ENCODE measurements at places on chromosomes 11 and 22.

DNA sequence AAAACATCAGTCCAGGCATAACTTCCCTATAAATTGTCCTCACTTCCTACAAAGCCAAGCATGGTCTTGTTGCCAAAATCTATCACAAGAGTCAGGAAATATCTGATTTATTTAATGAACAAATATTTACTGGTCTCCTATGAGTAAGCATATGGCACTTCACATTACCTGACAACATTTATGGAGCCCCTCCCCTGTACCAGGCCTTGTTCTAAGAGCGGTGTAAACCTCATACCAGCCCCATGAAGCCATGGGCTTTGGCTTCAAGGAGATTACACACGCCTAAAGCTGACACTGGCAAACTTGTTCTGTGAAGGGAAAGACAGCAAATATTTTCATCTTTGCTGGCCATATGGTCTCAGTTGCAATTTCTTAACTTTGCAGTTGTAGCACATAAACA is 43.0 kb upstream of the EIF3D start:
- DNase-seq, result no peak

GRCh38 chr22:10961043-10961860 is 4566.7 kb upstream of the OR11H1 start:
- DNase-seq, result no peak

- DNase-seq, result peak; percentile 83
These were observed 8.4 kb upstream of the SLC2A11 start for GRCh38 chr22:23849009-23850006.

DNA sequence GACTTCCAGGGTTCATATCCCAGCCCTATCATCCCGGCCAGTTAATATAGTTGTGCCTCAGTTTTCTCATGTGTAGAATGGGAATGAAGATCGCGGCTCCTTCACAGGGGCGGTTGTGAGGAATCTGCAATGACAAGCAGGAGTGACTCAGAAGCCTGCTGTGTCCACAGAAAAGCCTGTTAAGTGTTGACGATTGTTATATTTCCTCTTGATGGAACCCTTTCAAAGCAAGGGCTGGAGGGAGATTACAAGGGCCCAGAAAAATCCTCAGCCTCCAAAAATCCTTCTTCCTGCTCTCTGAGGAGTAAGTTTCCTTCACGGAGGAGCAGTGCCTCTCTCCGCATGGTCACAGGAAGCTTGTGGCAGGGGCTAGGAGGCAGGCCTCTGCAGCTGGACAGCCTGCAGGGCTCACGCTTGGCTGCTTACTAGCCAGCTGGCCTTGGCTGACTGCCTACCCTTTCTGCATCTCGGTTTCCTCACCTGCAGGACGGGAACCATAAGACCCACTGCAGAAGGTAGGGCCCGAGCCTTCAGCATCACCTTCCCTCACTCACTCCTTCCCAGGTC is 63.4 kb downstream of the CACNG2 start:
- DNase-seq, result no peak

DNA sequence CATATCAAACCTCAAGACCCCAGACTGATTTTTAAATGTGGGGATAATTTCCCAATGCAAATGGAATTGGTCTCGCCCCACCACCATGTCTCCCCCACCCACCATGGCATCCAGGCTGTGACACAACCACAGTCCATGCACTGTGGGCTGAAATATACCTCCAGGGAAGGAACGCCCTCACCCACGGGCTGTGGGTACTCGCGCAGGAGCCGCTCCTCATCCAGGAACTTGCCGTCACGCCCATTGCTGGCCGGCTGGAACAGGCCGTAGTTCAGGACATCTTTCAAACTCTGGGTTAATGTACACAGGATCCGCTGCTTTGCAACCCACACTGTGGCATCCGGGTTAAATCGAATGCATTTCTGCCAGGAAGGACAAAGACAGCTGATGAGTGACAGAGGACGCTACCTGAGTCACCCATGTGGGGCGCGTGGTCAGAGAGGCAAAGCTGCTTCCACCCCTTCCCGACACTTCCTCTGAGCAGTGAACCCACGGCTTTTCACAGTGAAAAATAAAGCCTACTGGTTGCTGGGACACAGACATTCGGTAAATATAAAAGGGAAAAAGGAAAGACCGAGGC is 133.6 kb downstream of the SHANK2 start:
- no peak for DNase-seq

DNA sequence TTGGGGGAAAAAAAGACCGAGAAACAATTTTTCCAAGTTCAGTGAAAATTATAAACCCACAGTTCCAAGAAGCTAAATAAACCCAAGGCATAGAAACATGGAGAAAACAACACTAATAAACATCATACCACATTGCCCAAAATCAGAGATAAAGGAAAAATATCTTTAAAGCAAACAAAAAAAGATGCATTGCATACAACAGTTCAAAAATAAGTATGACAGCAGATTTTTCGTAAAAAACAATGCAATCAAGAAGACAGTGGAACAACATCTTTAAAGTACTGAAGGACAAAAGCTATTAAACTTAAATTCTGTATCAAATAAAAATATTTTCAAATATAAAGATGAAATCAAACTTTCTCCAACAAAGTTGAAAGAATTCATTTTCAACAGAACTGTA is 921.3 kb downstream of the METTL15 start:
- no peak for DNase-seq

DNA sequence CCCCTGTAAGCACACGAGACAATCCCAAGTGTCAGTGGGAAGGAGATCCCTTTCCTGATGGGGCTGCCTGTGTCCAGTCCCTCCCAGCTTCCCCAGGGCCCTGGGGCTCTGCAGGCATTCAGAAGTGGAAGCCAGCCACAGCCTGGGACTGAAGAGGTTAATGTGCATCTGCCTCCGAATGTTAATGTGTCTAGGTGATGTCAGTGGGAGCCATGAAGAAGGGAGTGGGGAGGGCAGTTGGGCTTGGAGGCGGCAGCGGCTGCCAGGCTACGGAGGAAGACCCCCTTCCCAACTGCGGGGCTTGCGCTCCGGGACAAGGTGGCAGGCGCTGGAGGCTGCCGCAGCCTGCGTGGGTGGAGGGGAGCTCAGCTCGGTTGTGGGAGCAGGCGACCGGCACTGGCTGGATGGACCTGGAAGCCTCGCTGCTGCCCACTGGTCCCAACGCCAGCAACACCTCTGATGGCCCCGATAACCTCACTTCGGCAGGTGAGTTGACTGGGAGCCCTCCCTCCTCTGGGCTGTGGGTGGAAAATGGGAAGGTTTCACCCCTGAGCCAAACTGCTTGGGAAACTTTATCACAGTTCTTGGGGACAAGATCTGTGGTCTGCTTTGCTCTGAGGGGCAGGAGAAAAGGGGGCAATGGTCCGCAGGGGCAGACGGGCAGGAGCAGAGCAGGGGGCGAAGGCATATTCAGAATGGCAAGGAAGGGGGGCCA is at the start of gene MCHR1:
Gene MCHR1, plus strand, starts transcription at position 236 of the 715 bp plus-strand sequence. Its CDS starts 169 bp downstream, at position 405.
- no peak for DNase-seq

- no peak for DNase-seq
These were observed 3.6 kb downstream of the SMIM38 start for GRCh38 chr11:69159150-69159852.

DNA sequence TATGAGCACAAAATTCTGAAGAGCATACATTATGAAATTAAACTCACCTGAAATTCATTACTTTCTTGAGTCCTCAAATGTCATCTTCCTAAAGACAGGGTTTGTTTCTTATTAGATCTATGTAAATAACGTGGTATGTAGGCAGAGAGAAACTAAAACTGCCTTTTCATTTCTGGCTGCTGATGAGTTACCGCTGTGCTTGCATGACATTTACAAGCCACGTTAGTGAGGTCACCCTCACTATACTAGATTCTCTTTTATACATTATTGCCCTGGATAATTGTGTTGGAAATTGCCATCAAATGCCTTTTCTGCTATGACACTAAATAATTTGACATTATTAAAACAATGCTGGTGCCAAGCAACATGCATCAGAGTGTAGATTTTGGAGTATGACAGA is 748.3 kb upstream of the ANO3 start:
- DNase-seq, result no peak

GRCh38 chr11:76561245-76561644 is 109.3 kb downstream of the LRRC32 start:
- no peak for DNase-seq

GRCh38 chr11:30387891-30388861 is 65.3 kb downstream of the ARL14EP start:
- no peak for DNase-seq

DNA sequence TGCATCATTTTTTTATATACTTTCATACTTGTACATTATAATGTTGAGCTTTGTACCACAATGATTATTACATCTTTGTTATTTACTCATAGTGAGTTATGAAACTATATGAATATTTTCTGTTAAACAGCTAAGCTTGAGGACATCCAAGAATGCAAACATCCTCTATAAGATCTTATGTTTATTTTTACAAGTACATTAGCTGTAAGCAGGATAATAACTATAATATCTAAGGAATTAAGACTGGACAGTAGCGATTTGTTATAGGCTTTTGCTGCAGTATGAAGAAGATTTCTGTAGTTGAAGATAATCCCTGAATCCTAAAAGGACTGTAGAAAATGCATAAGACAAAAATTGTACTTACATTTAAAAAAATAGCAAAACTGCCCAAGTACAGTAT is 176.0 kb downstream of the METTL15 start:
- DNase-seq, result no peak

DNA sequence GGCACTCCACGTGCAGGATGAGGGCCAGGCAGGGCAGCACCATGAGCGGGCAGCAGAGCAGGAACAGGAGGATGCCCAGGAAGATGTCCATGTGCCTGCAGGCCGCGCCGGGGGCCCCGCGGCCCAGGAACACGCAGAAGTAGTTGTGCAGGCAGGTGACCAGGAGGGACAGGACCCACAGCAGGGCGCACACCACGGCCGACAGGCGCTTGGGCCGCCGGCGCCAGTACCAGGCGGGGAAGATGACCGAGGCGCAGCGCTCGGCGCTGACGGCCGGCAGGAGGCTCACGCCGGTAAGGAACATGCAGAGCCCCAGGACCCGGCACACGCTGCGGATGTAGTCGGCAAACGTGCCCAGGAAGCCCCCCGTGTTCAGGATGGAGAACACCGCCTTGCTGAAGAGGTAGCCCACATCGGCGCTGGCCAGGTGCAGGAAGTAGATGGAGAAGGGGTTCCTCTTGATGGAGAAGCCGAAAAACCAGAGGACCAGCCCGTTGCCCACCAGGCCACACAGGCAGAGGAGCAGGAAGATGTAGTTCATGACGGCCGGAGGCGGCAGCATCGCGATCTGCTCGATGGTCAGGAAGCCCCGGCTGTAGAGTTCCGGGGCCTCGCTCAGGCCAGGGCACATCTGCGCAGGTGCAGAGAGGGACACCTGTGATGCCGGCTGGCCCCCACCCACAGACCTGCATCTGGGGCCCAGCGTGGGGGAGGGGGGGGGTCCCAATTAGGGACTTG is 7.2 kb downstream of the MRGPRF start:
- DNase-seq, result no peak

GRCh38 chr22:33597274-33597985 is 322.8 kb downstream of the LARGE1 start:
- no peak for DNase-seq

GRCh38 chr11:72079819-72080325 is 470 bp downstream of the NUMA1 start:
- no peak for DNase-seq

GRCh38 chr11:88301488-88302140 is 35.9 kb downstream of the CTSC start:
- DNase-seq, result peak; percentile 7

GRCh38 chr11:20035701-20036601 is 124.3 kb downstream of the DBX1 start:
- DNase-seq, result no peak

DNA sequence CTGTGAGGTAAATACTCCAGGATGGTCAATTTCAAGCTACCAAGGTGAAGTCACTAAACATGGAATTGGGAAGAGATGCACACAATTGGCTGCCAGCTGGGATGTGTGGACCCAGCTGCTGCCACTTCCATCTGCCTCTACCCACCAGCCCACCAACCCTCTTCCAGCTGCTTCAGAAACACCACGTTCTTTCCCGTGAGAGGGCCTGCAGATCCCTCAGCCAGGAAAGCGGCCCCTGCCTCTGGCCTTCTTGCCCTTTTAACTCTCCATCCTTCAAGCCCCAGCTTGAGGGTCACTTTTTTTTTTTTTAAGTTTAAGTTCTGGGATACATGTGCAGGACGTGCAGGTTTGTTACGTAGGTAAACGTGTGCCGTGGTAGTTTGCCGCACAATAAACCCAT is 20.0 kb downstream of the PRG3 start:
- DNase-seq, result no peak

DNA sequence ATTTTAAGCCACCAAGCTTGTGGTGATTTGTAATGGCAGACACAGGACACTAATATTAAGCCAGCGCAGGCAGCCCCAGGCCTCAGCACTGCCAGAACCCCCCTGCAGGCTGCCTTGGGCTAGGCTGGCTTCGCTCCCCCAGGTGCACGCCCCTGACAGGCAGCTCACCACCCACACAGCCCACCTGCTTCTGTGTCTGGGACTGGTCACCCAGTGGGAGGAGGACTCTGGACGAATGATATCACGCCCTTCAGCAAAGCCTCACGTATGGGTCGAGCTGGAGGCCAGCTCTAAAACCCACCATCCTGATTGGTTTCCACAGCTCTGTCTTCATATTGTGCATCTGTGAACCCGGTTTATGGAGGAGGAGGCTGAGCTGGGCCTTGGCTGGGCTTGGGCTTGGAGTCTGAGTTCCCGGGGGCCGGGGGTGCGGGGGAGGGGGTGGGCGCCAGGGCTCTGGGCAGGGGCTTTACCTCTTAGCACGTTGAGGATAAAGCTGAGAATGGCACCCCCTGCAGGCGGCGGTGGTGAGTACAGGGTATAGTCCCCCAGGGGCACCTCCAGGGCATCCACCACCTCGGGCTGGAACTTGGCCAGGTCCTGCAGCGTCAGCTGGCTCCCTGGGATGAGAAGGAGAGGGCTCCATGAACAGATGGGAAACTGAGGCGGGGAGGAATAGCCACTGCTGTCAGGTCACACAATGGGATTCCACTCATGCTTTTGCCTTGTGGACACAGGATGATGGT is 13.8 kb downstream of the GGT5 start:
- peak; percentile 68 for DNase-seq

DNA sequence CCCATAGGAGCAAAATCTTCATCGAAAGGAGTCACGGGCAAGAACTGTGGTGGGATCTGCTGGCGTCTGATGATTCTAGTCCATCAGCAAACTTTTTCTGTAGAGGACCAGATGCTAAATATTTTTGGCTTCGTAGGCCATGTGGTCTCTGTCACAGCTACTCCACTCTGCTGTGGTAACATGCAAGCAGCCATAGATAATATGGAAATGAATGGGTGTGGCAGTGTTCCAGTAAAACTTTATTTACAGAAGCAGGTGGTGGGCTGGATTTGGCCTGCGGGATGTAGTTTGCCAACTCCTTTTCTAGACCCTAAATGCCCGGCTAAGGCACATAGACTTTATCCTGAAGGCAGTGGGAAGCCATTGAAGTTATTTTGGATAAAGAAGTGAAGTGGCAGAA is 32.9 kb downstream of the BMAL1 start:
- no peak for DNase-seq
